ENCODE measurements at places on chromosomes 16 and 17.

DNA sequence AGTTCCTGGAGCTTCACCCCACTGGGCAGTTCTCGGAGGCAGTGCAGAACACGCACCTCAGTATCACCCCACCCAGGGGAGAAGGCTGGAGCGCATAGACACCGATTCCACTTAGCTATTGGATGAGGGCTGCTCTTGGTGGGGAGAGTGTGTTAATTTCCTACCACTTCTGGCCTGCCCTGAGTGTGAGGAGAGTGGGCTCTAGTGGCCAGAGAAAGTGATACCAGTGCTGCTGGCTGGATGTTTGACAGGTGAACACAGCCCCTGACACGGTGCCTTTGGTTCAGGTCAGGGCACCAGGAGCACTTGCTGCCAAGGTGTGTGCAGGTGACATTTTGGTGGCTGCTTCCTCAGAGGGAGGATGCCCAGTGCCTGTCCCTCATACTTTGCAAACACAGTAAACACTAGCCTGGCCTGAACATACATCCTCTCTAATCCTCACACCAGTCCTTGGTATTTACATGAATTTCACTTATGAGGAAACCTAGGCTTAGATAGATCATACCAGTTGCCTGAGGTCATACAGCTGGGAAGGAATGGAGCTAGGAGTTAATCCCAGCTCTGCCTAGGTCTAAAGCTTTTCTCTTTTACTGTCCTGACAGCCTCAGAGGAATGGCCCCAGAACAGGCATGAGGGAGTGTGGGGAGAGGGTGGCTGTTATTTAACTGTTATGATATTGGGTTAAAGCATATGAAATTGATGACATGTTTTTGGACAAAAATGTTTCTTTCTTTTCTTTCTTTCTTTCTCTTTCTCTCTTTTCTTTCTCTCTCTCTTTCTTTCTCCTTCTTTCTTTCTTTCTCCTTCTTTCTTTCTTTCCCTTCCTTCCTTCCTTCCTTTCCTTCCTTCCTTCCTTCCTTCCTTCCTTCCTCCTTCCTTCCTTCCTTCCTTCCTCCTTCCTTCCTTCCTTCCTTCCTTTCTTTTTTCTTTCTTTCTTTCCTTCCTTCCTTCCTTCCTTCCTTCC lies 21.0 kb upstream of the ITGAX start:
- no peak for DNase-seq

GRCh38 chr17:34979650-34980352 lies 511 bp upstream of the LIG3 start:
- no peak for DNase-seq

GRCh38 chr16:49608098-49608497 lies 234.5 kb downstream of the C16orf78 start:
- no peak for DNase-seq

- DNase-seq = no peak
These were observed 2.4 kb downstream of the GJD3 start for GRCh38 chr17:40361925-40362695.

GRCh38 chr17:9676084-9676483 lies 30.8 kb downstream of the USP43 start:
- DNase-seq = no peak

All from pulmonary artery endothelial cell (primary cell).